AG09319 (cell line): ENCODE measurements at places on chromosomes 11 and 22.

- DNase-seq: no peak
Observed at GRCh38 chr11:27429761-27430393, 42.7 kb downstream of the LGR4 start.

DNA sequence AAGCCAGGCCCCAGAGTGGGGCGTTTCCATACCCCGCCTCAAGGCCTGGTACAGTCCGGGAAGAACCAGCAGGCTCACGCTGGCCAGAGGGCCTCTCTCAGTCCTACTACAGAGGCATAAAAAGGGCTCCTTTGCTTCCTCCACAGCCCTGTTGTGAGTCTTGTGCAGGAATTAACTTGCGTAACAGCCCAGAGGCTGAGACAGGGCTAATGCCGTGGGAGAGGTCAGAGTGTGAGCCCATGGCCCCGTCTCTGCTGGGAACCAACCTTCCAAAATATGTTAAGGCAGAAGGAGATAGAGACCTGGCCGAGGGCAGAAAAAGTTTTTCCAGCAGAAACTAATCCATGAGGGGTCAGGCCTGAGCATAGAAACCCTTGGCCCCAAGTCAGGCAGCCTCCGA lies 19.9 kb upstream of the TMEM184B start:
- no peak for DNase-seq

DNA sequence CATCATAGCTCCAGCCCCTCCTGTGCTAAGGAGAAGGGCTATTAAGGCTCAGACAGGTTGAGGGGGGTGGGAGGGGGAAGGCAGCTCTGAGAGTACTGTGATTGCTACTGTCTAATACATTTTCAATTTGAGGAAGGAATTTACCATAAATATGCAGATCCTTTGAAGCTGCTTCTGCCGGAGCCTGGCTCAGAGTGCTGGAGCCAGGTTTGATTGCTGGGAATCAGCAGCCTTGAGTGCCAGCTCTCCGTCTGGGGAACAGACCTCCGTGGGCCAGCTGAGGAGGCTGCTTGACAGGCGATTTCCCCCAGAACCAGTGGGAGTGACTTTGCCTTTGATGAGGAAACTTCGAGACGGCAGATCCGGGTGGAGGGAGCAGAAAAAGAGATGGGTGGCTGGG lies 141.7 kb upstream of the TBCEL start:
- no peak for DNase-seq

DNA sequence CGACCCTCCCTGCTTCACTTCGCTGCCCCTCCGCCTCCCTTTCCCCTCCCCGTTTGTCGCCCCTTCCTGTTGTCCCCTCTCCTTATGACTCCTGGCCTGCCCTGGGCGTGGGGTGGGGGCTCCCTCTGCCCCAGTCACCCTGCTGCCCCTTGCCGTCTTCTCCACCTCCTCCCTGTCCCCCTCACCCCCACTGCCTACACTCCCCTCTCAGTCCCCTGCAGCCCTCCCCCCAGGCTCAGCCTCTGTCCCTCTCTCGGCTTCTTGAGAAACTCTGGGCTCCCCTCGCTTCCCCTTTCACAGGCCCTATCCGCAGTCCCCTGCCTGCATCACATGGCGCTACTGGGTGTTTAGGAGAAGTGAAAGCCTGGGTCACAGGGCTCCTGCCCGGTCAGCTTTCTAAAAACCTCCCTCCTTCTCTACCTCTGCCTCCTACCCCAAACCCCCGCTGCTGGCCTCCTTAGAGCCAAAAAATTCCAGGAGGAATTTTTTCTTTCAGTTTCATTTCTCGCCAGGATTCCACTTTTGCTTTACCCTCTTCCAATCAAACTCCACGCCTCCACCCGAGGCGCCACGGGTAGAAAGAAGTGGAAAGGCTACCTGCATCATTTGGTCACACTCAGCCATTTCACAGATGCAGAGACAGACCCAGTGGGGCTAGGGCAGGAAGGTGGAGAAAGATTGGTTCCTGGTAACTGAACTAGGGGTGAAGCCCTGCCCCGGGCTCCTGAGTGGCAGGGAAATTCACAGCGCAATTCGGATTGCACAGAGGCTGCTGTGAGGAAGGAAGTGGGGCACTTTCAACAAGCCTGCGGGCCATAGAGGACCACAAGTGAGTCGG lies at the start of gene SLC15A3:
Gene SLC15A3, minus strand, starts transcription at position 273 of the 838 bp plus-strand sequence. CDS start 625 bp downstream, outside the sequence.
- no peak for DNase-seq

GRCh38 chr11:62169448-62169847 lies 20.6 kb upstream of the SCGB1D1 start:
- no peak for DNase-seq
